NCI-H187 (cell line): ENCODE measurements at places on chromosomes 2 and 18.

DNA sequence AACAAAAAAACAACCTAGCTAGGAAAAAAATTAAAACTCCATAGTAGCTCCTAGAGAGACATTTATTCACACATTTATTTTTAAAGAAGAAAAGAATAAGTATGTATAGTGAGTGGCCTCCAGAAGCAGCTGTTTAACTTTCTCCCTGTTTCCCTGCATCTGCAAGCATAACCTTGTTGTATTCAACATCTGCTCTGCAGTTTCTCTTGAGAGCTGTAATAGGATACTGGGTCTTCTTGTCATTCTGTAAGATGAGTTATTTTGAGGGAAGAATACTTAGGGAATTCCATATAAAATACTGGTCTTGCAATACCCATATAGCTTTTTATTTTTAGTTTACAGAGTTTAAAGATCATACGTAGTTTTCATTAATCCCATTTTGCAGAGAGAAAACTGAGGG is 246.6 kb downstream of the LRRTM1 start:
- DNase-seq = no peak

DNA sequence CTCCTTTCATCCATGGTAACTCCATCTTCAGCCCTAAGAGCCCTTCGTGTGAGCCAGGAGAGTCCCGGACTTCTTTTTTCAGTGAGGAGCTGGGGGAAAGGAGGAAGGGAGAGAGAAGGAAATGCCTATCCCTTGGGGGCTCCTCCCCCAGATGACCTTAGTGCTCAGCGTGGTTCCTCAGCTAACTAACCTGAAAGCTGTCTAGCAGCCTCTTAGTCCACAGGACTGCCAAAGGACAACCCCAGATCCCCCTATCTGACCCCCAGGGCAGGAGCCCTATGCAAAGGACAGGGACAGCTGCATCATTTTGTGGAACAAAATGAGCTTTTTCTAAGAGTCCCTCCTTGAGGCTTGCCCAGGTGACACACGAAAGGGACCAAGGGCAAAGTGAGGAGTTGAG is 7.9 kb downstream of the SPR start:
- no peak for DNase-seq

- no peak for DNase-seq
Observed at GRCh38 chr2:33021542-33022227, 74.9 kb downstream of the LTBP1 start.

- DNase-seq = no peak
Observed at GRCh38 chr2:20567159-20567925, 83.6 kb downstream of the HS1BP3 start.

DNA sequence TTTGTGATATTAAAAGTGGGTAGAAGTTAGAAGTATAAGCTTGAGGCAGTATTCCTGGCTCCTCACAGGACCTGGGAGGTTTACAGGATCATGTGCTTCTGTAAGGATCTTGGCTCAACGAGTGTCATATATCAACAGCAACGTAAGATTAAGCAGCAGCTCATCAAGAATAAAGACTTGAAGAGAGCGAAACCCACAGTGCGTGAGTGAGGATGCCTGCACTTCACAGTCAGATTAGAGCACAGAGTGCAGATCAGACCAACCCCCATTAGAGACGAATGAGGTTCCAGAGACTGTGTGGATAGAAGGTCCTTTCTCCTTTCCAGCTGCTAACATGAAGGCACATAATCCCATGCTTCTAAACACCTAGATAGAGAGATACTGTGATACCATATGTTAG is 1656.7 kb upstream of the NXPH2 start:
- DNase-seq = no peak

GRCh38 chr2:145685383-145686050 is 1165.6 kb upstream of the ZEB2 start:
- DNase-seq = no peak

DNA sequence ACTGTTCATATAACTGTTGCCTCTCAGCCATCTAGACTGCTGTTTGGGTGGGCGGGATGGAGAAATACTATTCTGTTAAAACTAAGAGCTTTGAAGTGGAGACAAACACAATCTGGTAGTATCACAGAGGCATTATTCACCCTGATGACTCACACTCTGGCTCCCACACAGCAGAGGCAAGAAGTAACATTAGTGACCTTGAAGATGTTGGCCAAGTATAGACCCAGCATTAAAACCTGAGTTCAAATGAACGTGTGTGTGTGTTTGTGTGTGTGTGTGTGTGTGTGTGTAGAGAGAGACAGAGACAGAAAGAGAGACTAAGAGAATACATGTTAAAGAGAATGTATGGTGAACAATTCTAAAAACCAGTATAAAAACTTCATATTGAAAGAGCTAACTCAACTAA is 22.5 kb upstream of the ACVR1 start:
- no peak for DNase-seq

DNA sequence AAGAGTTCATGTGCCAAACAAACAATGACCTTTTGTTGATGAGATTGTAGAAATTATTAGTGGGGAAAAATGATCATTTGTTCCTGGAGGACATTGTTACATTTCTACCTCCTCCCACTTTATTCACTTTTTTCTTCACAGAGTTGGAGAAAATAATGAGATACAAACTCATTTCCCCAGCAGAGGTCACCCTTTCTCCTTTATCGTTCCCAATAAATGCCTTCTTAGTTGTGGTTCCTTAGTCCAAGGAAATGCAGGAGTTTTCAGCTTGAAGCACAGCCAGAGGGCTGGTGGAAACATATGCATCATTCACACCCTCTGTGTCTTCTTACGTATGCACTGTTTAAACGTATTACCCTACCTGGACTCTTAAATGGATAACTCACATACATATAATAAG is 108.8 kb downstream of the SLC4A3 start:
- no peak for DNase-seq

- DNase-seq = no peak
Observed at GRCh38 chr2:239155806-239156480, 244.9 kb downstream of the HDAC4 start.

GRCh38 chr2:183543731-183544130 is 419.5 kb downstream of the NUP35 start:
- no peak for DNase-seq

DNA sequence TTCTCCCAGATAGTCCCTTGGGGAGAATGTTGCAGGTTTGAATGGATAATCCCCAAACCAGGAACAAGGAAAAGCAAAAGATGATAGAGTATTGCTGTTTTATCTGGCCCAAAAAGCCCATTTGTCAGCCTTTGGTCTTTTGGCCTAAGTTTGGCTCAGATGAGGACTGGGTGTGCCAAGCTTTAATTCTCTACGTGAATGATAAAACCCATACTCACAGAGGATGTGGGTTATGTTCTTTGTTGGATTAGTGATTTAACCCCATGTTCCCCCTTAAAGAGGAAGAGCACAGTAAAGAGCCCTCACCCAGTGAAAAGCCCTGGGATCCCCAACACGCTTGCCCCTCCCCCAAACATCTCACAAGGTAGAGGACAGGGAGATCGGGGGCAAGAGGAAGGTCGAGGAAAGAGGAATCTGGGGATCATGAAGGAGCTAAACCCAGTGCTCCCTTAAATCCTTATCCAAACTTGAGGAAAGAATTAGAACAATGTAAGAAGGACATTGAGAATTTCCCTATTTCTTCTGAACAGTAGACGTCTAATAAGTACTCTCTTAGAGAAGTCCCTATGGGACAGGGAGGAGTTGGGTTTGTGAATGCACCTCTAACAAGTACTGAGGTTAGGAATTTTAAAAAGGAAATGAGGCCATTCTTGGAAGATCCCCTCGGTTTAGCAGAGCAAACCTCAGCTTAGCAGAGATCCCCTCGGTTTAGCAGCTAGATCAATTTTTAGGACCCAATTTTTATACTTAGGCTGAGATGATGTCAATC is 105.0 kb downstream of the HIBCH start:
- no peak for DNase-seq

DNA sequence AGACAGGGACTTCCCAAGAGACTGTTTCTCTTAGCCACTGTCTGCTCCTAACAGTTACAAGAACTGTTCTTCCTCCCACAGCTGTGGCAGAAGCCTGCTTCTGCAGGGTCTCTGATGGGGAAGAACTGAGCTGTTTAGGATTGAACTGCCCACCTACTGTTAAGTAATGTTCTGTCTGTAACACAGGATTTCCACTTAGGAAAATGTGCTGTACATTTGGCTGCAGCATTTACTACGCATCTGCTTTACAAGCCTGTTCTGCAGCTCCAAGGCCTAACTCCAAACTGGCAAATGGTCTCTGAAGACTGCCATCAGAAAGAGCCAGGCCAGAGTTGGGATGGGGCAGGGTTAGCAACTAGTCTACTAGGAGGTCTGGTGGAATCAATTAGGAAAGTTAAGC is 87.8 kb upstream of the UPP2 start:
- DNase-seq = no peak

DNA sequence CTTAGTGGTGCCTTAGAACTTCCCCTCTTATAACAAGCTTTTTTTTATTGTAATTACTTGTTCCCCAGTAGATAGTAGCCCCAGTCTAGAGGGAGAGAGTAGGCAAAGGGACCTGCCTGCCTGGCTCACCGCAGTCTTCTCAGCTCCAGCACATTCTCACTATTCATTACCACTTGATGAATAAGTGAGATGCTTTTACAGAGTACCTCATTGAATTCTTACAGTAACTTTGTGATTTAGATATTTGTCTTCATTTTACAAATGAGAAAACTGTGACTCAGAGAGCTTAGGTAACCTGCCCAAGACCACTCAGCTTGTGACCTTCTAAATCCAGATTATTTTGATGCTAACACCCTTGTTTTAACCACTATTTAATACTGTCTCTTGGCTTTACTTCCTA is 77.8 kb downstream of the CHRNA1 start:
- no peak for DNase-seq

GRCh38 chr2:65407240-65407639 is 25.2 kb downstream of the SPRED2 start:
- no peak for DNase-seq

GRCh38 chr2:200455958-200456421 is 53.9 kb downstream of the KCTD18 start:
- no peak for DNase-seq

GRCh38 chr2:157922336-157922735 is 46.2 kb upstream of the ACVR1 start:
- no peak for DNase-seq

- DNase-seq = no peak
Observed at GRCh38 chr2:73448856-73449255, 63.2 kb downstream of the ALMS1 start.

DNA sequence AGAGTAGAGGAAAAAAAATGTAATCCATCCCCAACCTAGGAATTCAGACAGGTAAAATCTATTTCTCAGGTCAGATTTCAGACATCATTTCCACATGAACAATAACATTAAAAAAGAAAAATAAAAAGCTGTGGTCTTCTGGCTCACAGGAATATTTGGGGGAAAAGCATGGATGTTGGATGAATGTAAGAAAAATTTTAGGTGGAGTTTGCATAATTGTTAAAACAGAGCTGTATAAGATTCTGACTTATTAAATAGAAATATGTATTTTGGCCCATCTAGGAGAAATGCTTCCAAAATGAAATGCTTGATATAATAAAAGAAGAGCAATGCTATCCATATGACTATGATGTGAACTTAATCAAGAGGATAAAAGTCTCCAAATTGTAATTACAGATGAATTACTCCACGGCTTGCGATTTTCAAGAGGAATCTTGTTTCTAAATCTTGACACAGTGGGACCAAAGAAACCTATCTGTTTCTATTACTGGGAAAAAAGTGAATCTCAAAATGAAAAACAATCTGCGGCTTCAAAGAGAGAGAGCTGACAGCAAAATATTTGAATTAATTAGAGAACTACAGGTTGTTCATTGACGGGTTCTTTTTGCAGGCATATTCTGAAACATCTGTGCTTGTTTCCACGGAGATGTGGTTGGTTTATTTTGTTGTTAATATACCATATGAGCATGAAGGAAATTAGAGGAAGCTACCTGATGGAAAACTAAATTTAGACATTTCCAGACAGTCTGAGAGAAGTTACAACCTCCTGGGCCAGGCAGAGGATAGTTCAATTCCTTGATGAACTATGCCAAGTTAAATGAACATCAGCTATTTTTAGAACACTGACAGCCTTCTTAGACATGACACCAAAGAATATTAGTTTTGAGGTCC is 468.7 kb downstream of the PID1 start:
- no peak for DNase-seq

DNA sequence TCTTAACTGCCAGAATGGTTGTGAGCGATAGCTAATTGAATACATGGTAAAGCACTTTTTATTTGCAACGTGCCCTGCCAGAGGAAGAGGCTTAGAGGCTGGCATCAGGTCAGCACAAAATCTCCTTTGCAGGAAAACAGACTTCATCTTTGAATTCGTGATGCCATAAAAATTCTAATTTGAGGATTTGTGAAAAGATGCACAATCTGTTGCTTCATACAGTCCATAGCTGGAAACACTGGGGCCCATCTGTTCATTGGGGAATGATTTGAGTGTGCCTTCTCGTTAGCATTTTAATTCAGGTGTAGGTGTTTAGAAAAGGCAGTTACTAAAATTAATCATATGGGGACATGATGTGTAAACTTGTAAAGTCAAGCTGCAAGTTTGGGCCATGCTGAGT is 876.0 kb downstream of the SLC4A3 start:
- no peak for DNase-seq

DNA sequence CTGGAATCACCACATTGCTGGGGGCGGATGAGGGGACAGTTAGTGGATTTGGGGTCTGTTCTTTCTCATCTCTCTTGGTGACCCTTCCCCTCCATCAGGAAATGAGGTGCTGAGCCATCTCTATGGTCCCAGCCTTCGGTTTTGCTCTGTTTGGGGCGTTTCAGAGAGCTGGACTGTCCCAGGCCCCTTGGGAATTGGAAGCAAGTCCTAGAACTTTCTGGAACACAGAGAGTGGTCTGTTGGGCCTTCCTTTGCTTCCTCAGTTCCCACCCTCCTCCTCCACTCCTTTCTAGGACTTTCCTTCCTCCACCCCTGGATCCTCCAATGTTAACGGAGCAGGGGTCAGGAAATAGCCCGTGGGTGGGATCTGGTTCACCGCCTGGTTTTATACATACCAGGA is 17.0 kb downstream of the RRM2 start:
- DNase-seq = no peak

- DNase-seq = no peak
Observed at GRCh38 chr2:30866974-30867373, 59.7 kb upstream of the CAPN13 start.

DNA sequence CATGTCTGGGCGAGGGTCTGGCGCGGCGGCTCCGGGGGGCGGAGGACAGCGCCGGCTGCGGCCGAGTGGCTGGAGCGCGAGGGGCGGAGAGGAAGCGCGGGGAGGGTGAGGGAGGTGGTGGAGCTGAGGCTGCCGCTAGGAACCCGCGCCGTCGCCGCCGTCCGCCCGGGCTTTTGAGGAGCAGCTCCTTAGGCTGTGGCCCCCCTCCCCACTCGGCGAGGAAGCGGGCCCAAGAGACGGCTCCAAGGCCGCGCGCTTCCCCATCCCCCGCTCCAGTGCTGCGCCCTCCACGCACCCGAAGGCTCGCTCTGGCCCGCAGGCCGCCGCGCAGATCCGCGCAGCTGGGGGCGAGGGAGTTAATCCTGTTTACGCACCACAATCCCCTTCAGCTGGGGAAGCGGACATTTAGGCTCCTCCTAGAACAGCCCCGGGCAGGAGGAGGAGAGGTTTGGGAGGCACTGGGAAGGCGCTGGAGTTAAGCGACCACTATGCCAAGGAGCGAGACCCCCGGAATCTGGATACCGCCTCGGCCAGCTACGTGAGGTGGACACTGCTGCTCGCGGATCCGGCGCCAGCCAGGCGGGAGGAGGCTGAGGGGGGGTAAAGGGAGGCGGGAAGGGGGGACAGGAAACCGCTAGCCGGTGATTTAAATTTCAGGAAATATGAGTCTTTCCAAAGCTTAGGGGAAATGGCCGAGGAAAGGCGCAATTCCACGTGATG is at the start of gene CNRIP1:
TSS of gene CNRIP1 (minus strand) at position 552 of the 720 bp plus-strand sequence. CDS start at position 3, 549 bp downstream.
- DNase-seq = peak; percentile 75

- DNase-seq = peak; percentile 53
Observed at GRCh38 chr2:5696945-5697521, 4.8 kb downstream of the SOX11 start.
